ENCODE measurements at places on chromosomes 3 and 15.

GRCh38 chr3:152833089-152833488 lies 1.8 kb upstream of the P2RY1 start:
- peaks cover 13% of the 10 kb centered on the region for H3K4me1 ChIP-seq
- no peak overlapping the region for H3K4me3 ChIP-seq
- peaks cover 39% of the 10 kb centered on the region for H3K27me3 ChIP-seq
- H3K27ac ChIP-seq: no peak overlapping the region
- H3K36me3 ChIP-seq: no peaks in the 10 kb centered on the region

GRCh38 chr15:82133251-82133650 lies 87.4 kb upstream of the MEX3B start:
- H3K27me3 ChIP-seq: no peaks in the 10 kb centered on the region
- H3K36me3 ChIP-seq: peaks cover 15% of the 10 kb centered on the region
- H3K4me3 ChIP-seq: no peak overlapping the region
- DNase-seq: no peak
- H3K27ac ChIP-seq: no peak overlapping the region

DNA sequence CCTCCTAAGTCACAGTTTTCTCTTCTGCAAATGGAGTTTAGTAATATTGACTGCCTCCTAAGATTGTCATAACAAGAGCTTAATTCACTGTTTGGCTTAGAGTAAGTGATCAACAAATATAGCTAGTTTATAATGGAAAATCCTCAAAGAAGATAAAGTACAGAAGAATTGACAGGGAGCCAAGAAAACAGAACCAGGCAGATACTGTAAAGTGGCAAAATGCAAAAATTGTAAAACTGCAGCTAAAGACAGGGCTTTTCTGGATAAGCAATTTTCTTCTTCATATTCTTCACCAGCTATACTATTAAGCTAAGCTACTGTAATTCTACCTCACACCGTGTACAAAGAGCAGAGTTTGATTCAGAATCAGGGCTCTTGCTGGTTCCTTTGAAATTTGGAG lies 148.6 kb downstream of the ARPP21 start:
- no peaks in the 10 kb centered on the region for H3K36me3 ChIP-seq
- H3K27me3 ChIP-seq: no peaks in the 10 kb centered on the region
- H3K4me1 ChIP-seq: no peaks in the 10 kb centered on the region
- no peak overlapping the region for H3K27ac ChIP-seq
- H3K4me3 ChIP-seq: no peak overlapping the region

- no peak overlapping the region for H3K4me3 ChIP-seq
- H3K4me1 ChIP-seq: peaks cover 5% of the 10 kb centered on the region
- no peak overlapping the region for H3K27ac ChIP-seq
- peaks cover 34% of the 10 kb centered on the region for H3K27me3 ChIP-seq
Measured at GRCh38 chr15:74243431-74243830, 7.3 kb downstream of the CCDC33 start.

DNA sequence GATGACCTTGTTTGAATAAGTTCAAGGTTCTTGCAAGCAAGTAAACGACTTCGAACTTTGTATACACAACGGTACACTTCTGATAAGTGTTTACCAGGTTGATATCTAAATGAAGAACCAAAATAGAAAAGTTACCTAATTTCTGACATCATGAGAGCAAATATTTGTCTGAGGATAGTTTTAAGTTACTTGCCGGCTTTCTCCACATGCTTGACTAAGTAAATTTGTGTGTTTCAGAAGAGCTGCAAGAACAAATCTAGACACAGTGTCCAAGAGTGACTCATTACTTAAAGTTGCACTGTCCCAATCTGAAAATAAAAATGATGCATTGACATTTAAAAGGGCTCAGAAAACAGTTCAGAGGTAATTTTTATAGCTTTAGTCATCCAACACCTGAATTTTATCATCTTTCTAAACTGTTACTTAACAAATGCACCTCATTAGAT lies 115.1 kb downstream of the HERC1 start:
- no peak for DNase-seq
- peaks cover 16% of the 10 kb centered on the region for H3K36me3 ChIP-seq
- H3K4me1 ChIP-seq: peaks cover 7% of the 10 kb centered on the region
- no peak overlapping the region for H3K4me3 ChIP-seq
- H3K27me3 ChIP-seq: no peaks in the 10 kb centered on the region

DNA sequence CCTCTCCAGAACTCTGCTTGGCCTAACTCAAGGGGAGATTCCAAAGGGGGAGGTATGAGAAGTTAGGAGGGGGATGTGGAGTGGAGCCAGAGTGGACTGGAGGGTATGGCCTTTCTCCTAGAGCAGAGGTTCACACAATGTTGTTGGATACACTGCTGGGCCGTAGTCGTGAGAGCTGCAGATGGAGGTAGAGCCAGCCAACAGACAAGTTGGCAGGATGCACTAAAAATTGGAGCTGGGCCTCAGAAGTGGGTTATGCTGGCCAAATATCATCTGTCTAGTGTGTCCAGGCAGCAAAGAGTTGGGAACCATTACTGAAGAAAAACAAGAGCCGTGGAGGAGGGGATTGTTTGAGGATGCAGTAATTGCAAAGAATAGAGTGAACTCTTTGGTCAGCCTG lies 27.7 kb upstream of the LRRFIP2 start:
- no peaks in the 10 kb centered on the region for H3K36me3 ChIP-seq
- H3K27ac ChIP-seq: no peak overlapping the region
- no peak overlapping the region for H3K4me3 ChIP-seq
- H3K4me1 ChIP-seq: no peaks in the 10 kb centered on the region

DNA sequence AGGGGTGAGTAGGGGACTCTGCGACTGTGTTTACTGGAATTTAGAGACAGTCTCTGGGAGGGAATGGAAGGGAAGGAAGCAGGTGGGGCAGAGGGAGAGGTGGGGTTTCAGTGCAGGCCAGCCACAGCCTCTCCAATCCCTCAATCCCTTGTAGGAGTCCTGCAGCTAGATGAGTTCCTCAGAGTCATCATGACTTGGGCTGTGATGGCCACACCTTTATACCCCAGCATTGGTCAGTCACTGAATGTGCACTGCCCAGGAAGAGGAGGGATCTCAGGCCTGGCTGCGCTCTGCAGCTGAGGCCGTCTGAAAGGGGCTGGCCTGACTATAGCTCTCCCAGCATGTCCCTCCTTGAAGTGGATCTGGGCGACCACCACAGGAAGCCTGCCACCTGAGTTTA lies 67.3 kb upstream of the GLCE start:
- no peak overlapping the region for H3K4me3 ChIP-seq
- H3K27me3 ChIP-seq: peaks cover 13% of the 10 kb centered on the region
- no peaks in the 10 kb centered on the region for H3K36me3 ChIP-seq
- no peak overlapping the region for H3K27ac ChIP-seq
- no peak for DNase-seq

Data from activated CD4-positive, alpha-beta memory T cell treated with anti-CD3 and anti-CD28 coated beads, Interleukin-2, amount 10 ng/mL, durations not matched to agents 7 days and 5 days (primary cell).